ENCODE measurements at places on chromosomes 6 and 20.

DNA sequence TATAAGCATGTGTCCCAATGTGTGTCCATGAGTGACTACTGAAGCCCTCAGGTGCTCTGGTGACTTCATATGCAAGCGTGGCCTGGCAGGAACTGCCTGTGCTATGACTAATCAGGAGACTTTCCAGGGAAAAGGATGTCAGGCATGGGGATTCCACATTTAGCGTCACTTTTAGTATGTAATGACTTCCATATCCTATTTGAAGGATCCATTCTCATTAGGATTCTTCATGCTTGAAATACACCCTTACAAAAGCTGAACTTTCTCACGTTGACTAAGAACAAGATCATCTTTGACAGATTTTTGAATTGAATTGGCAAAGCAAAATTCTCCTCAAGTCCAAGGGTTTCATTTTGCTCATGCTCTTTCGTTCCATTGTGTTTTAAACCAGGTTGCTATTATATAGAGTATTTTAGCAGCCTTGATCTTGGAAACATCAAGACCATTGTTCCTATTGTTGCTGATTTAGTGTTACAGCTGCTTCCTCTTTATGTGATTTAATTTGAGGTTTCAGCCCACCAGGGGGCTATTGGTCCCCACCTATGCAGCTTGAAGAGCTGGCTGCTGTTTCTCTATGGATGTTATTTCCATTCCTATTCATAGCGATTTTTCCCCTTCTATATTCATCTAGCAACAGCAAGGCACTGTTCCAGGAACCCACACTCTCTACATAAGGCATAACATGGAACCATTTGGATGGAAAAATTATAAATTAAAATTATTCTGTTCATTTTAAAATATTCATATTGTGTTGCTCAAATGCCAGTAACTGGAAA is 418.6 kb downstream of the CDKAL1 start:
- no peak for DNase-seq

DNA sequence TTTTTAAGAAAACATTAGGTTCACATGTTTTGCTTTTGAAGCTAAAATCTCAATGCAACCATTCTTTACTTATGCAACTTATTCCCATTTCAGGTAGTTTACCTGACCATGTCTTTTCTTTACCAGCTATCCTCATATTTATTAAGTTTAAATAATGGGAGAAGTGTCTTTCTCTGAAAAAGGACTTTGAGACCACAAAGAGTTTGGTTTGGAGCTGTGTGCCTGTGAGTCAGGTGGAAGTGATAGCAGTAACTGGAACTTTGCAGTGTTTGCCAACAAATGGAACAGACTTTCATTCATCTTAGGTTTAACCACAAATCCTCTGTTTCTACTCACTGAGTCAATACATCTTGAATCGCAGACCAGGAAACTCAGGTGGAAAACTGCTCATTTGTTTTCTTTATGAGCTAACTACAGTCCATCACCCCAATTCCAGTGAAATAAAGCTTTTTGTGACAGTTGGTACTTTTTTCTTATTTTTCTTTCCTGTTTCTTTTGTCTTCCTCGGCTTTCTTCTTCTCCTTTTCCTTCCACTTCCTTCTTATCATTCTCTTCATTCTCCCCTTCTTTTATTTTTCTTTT is 148.3 kb upstream of the RIN2 start:
- DNase-seq, result no peak

GRCh38 chr6:67854098-67854497 is 781.0 kb upstream of the ADGRB3 start:
- DNase-seq, result no peak

DNA sequence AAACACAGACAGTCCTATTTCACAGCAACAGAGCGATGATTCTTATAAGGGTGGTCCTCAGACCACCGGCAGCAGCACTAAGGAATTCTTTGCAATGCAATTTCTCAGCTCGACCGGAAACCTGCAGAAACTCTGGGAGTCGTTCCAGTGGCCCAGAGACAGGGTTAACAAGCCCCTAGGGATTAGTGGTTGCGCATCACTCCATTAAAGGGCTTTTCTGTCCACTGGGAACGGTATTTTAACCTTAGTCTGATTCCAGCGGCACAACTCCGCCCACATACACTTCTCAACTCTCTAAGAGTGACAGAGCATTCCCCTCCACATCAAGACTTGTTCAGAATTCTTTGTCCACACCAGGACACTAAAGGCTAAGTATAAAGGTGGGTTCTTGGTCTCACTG is 341.5 kb downstream of the TFAP2A start:
- no peak for DNase-seq
